ENCODE measurements at places on chromosomes 5 and 9.
A peak's percentile ranks its signal among the peaks of the same experiment; 100 is the strongest.

GRCh38 chr5:142360051-142360498, 35.3 kb upstream of the SPRY4 start:
- DNase-seq, result no peak

DNA sequence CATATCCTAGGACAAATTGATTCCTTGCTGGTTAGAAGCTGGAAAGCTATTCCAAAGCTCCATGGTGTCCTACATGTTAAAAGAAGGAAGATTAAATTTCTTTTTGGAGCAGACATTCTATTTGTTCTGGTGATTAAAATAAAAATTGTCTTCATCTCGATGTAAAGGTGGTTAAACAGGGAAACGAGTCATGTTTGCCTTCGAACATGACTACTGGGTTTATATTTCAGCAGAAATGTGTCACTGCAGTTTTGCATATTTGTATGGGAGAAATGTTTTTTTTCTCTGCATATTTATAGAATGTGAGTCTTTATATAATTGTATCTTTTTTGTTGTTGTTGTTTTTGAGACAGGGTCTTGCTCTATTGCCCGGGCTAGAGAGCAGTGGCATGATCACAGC, 36.4 kb downstream of the ADAMTS12 start:
- DNase-seq, result no peak

- no peak for DNase-seq
Observed at GRCh38 chr9:127538849-127539258, 73.2 kb upstream of the STXBP1 start.

- peak; percentile 29 for DNase-seq
Observed at GRCh38 chr5:45696206-45696836, at the start of gene HCN1. HCN1 (minus strand) TSS chr5:45696380.

DNA sequence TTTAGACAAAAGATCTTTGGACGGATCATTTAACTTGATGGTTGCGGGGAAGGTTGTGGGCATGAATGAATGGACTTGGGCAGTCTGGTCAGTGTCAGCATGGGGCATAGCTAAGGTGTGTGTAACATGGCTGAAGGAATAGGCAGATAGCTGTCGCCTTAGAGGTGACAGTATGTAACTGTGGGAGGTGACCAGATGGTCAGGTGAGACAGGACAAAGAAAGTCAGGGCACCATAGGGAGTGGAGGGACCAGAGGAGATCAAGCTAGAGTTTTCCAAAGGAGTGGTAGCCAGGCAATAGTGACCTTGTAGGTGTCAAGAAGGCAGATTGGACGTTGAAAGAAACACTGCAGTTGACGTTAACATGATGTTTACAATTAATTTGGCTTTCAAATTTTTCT, 43.1 kb downstream of the MARCHF6 start:
- DNase-seq, result no peak

- no peak for DNase-seq
Observed at GRCh38 chr9:119773823-119774222, 404.6 kb upstream of the BRINP1 start.

DNA sequence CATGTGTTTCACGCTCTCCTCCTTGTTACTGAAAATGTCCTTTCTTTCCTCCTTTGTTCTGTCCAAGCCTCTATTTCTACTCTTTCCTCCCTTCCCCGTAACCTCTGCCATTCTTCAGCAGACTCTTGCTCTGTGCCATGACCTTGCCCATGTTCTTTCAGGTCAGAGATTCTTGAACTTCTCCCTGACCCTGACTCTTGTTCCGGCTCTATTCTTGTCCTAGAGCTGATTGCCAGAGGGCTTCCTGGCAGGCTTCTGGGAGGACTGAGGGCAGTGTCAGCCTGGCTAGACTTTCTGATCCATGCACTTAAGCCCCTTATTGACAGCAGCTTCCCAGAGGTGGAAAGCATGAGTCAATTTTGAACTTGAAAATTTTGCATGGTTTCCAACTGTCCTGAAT, 174.2 kb downstream of the TMEM161B start:
- DNase-seq, result no peak

DNA sequence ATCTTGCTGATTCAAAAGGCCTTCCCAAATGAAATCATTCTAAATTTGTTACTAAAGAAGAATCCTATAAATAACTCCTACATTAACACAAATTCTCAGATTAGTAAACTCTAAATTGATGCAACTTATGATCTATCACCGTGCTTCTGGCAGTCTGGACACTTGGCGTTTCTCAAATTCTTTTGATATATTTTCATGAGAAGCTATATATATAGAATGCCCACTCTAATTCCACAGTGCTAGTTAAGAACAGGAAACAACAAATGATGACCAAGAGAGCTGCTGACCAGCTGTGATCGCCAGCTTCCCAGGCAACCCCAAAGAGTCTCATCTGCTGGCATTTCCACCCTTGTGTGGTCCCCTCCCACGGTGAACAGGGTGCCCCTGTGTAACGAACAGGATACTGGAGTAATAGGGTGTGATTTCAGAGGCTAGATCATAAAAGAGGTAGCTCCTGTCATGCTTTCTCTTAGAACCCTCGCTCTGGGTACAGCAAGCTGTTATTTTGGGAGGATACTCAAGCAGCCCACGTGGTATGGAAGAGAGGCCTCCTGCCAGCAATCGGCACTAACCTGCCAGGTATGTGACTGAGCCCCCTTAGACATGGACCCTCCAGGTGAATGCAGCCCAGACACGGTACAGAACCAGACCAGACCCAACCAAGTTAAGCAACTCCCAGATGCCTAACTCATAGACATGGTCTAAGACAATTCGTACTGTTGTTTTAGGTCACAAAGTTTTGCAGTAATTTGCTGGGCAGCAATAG, 64.7 kb downstream of the CDC14B start:
- no peak for DNase-seq

GRCh38 chr5:36536616-36537005, 69.8 kb upstream of the SLC1A3 start:
- no peak for DNase-seq

GRCh38 chr5:142976861-142977260, 206.7 kb downstream of the ARHGAP26 start:
- DNase-seq, result no peak

DNA sequence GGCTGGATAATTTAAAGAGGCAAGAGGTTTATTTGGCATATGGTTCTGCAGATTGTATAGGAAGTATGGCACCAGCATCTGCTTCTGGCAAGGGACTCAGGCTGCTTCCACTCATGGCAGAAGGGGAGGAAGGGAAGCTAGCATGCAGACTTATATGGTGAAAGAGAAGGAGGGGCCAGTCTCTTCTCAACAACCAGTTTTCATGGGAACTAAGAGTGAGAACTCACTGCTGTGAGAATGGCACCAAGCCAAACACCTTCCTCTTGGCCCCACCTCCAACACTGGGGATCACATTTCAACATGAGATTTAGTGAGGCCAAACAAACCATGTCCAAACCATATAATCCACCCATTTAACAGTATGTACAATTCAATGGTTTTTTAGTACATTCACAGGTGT, 113.3 kb upstream of the SHB start:
- no peak for DNase-seq

GRCh38 chr9:106657926-106658325, 205.0 kb upstream of the ZNF462 start:
- DNase-seq, result no peak

GRCh38 chr5:66713998-66714397, 117.8 kb downstream of the MAST4 start:
- DNase-seq, result no peak

GRCh38 chr9:114738581-114739316, 56.8 kb upstream of the TEX48 start:
- DNase-seq, result peak; percentile 70

GRCh38 chr9:8800196-8800595, 1000.6 kb upstream of the DMAC1 start:
- DNase-seq, result no peak

DNA sequence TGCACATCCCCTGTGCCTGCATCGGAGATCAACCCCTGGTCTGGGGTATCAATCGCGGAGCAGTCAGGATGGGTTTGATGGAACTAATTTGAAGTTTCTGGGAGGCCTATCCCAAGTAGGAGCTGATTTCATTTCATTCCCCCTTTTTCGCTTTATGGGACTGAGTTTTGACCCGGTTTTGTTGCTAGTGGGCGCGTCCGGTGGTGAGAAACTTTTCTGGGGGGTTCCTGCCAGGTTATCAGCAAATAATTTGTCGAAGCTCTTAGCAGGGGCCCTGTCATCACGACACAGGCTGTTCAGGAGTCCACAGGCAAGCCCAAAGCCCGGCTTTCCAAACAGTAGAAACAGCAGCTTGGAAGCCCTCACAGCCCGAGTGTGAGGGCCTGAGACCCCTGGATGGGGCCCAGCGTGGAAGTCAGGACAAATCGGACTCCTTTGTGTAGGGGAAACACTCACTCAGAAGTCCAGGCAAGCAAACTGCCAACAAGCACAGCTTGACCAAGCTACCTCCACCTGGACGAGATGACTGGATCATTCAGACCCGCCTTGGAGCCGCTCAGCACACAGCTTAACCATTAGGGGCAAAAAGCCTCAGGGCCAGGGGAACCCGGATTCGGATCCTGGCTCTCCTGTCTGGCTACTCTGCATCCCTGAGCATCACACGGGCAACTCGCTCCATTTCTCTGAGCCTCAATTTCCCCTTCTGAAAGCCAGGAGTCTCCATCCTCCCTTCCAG, 64.4 kb upstream of the BARHL1 start:
- DNase-seq, result no peak

GRCh38 chr5:72112389-72112788, 5.1 kb downstream of the MAP1B start:
- no peak for DNase-seq

GRCh38 chr5:172509405-172509781, 55.1 kb upstream of the SH3PXD2B start:
- DNase-seq, result no peak

- DNase-seq, result no peak
Observed at GRCh38 chr9:133188006-133188842, 20.8 kb downstream of the OBP2B start.

- no peak for DNase-seq
Observed at GRCh38 chr9:124208571-124208970, 49.2 kb upstream of the NEK6 start.

GRCh38 chr9:4842213-4842612, 49.5 kb downstream of the RCL1 start:
- DNase-seq, result no peak

GRCh38 chr5:37839407-37840052, at the start of gene GDNF:
GDNF (minus strand) TSS chr5:37840041; CDS start chr5:37834796, 5,245 bp downstream.
- no peak for DNase-seq

DNA sequence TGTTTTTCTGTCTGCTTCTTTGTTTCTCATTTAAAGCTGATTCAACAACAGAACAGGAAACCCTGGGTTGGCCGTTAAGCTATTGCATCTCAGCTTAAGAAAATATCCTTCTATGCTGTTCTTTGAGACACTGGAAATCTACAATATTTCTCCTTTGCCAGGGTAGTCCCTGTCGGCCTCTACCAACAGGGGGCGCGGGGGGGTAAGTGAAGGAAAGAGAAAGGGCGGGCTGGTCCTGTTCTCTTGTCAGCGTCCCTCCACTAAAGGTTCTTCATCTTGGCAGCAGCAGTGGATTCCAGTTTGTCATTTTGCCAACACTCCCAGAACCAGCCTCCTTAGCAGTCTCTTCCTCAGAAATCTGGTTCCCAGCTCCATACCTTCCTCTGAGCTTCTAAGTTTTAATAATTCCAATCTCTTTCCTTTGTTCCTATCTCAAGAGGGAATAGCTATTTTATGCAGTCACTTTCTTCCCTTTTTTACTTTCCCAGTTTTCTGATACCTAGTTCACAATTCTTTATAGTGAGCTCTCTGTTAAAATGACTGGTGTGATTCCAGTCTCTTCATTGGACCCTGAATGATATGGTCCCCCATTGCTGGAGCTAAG, 222.3 kb downstream of the GLIS3 start:
- no peak for DNase-seq

GRCh38 chr5:55544341-55544740, 9.6 kb upstream of the PLPP1 start:
- DNase-seq, result no peak

GRCh38 chr9:92097997-92098482, 17.2 kb downstream of the SPTLC1 start:
- DNase-seq, result peak; percentile 19

- peak; percentile 44 for DNase-seq
Observed at GRCh38 chr5:75566710-75567309, 44.4 kb upstream of the ANKDD1B start.

- DNase-seq, result no peak
Observed at GRCh38 chr5:1963358-1963757, 80.6 kb upstream of the IRX4 start.

DNA sequence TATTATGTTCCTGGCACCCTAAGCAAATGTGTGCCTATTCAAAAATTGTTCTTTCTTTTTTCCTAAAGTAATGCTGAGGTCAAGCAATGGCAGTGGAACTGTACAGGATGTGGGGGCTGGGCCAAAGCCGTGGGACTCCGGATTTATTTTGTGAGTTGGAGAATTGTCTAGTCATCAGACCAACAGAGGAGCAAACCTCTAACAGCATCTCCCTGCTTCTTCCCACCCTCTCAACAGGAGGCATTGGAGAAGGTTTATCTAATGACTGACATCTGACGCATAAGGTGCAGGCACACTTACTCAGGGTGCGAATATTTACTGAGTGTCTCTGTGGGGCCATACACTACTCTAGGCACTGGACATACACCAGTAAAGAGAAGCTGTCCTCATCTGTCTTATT, 38.6 kb downstream of the MARCHF11 start:
- no peak for DNase-seq

DNA sequence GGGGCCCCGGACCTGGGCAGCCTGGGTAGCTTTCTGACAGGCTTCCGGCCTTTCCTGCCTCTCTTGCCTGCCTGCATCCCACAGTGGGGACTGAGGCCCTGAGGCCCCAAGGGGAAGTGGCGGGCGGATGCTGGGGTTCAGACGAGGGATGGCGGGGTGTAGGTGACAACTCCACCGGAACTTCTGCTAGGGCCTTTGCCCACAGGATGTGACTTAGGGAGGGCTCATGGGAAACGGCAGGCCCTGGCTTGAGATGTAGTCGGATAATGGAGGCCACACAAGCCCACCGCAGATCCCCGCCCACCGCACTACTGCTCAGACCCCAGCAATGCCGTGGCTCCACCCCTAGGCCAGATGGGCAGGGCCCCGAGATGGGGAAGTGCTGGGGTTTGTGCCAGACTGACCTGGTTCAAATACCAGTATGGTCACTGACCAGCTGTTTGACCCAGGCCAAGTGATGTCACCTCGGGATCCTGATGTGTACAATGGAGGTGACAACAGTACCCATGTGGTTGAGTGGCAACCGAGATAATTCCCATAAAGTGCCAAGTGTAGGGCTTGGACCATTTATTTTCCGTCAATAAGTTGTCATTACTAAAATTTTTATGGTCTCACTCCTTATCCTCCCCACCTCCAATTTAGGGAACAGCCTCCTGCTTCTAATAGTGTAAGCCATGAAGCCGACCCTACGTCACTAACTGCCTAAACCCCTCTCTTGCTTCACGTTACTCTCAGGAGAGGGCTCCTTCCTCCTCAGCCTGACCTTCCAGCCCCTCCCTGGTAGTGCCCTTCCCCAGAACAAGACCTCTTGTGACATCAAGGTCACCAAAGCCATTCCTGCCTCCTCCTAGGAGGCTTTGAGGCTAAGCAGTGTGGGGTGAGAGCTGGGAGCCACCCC, 2.5 kb upstream of the CDK9 start:
- DNase-seq, result peak; percentile 43

DNA sequence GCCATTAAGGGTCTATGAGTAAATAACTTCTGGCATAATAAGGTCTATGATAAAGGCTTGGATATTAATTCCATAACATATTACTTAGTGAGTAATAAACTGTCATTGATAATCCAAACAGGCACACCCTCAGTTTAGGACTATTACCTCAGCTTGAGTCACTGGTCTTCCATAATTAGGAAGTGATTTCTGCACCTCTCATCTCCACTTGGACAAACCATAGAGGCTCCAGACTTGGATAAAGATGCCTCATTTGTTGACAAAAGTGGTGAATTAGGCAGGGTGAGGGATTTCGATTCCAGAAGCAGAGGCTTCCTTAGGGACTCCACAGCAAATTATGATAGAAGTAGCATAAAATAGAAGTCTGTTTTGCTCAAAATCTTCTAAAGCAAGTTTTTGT, 127.5 kb upstream of the MTAP start:
- DNase-seq, result no peak

All from stimulated activated CD4-positive, alpha-beta T cell treated with anti-CD3 and anti-CD28 coated beads, Interleukin-4, amount 100 ng/mL, for 4 hours (primary cell).